Activated naive CD8-positive, alpha-beta T cell treated with anti-CD3 and anti-CD28 coated beads, Interleukin-2, amount 10 ng/mL, durations not matched to agents 7 days and 5 days (primary cell): ENCODE measurements at places on chromosomes 3 and 15. TPM values are rescaled to one million over a fixed set of nuclear protein-coding genes. Genes with fewer than 3 reads are reported as not detected.

- H3K36me3 ChIP-seq, result no peaks in the 10 kb centered on the region
- no peaks in the 10 kb centered on the region for H3K4me1 ChIP-seq
- no peak overlapping the region for H3K4me3 ChIP-seq
- no peak for DNase-seq
- no peak overlapping the region for H3K27ac ChIP-seq
- no peaks in the 10 kb centered on the region for H3K27me3 ChIP-seq
These were observed 332.3 kb downstream of the CNTN3 start for GRCh38 chr3:74282202-74282601.

Gene WNT7A
- total RNA-seq, result 1.5 TPM

Gene COL8A1
- total RNA-seq, result not detected

DNA sequence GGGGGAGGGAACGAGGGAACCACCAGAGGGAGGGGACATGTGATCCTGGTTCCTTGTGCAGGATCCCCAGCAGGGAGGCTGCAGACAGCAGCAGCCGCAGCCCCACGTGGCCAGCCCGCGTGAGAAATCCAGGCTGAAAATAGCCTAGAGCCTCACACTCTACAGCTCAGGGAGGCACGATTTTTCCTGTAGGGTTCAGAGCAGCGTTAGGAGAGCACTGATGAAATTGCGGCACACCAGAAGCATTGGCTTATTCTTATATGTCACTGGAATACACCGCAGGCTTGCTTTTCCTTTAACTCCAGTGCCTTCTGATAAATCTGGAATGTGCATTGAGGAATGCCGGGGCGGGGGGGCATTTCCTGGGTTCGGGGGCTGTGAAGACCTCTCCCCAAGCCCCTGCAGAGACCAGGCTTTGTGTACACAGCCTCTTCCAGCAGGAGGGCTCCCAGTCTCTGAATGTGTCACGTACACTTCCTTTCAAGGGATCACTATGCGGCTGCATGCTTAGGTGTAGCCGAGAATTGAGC lies 193.0 kb downstream of the ATP10A start:
- H3K4me3 ChIP-seq, result no peak overlapping the region
- no peak overlapping the region for H3K27ac ChIP-seq
- H3K27me3 ChIP-seq, result peaks cover 23% of the 10 kb centered on the region
- DNase-seq, result no peak
